ENCODE measurements at places on chromosomes 7 and 10.
A peak's percentile ranks its signal among the peaks of the same experiment; 100 is the strongest.

GRCh38 chr10:42985436-42986316 lies 91.2 kb upstream of the RET start:
- DNase-seq, result no peak

DNA sequence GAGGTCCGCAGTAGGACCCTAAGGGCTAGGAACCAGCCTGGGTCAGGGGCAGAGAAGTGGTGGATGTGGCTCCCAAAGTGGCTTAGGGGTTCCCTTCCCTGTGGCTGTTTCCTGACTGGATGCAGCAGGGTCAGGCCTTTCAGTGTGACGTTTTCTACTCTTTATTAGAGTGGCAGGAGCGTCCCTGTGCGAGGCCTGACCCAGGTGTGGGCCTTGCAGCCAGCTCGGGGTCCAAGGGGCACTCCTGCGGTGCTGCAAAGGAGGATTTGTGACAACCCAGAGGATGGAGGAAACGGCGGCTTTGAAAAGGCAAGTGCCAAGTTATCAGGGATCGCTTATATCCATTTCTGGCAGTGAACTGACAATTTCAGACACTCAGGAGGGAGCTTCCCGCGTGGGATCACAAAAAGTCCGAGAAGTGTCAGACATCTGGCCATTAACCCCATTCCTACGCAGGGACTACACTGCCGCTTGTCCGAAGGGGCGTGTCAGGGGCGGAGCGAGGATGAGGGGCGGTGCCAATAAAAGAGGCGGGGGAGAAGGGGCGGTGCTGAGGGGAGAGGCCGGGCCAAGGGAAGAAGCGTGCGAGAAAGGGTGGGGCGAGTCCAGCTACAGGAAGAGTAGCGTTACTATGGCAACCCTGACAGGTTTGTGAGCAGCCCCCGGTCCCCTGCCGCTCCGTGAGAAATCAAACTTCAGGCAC lies 98.8 kb upstream of the ZNF722 start:
- DNase-seq, result peak; percentile 61

DNA sequence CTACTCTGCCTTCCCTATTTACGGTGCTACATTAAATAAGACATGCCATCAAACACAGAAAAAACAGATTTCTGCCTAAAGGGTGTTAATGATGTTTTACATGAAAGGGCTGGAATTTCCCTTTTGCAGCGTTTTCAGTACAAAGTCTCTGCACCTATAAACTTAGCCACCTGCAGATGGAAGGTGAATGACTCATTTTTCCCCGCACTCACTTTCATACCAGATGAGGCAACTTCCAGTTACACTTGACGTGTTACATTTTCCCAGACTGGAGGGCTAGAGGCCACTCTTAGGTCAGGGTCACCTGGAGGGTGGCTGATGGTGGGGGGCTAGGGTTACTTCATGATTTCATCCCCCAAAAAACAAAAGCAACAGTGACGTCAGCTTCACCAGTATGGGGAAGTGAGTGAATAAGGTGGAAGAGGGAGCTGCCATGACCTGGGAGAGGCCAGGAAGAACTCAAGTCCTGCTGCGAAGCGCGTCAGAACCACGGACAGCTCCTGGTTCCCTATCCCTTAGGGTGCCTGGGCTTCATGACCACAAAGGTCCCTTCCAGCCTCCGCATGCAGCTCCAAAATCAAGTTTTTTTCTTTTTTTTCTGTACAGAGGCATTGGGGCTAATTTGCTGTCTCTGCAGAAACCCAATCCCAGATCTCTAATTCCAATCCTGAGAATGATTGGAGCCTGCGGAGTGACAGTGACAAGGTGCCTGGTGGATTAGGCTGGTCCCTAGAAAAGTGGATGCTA lies 94.0 kb downstream of the ADARB2 start:
- no peak for DNase-seq

- no peak for DNase-seq
Observed at GRCh38 chr10:54914049-54914448, 113.0 kb upstream of the PCDH15 start.

DNA sequence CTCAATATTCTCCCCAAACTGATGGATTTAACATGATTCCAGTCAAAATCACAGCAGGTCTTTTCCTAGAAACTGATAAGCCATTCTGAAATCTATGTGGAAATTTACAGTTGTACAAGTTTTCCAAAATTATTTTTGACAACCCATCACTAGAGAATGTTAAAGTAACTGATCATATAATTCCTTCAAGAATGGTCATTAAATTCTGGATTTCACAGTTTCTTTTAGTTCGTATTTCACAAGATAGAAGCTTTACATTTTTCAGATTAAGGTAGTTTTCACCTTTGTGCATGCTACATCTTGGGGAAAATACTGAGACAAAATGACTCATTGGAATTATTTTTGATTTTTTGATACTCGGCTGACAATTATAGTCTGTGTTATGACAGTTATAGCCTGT lies 174.3 kb downstream of the MGMT start:
- DNase-seq, result no peak

- DNase-seq, result no peak
Observed at GRCh38 chr10:130255777-130256176, 119.6 kb downstream of the GLRX3 start.

- DNase-seq, result no peak
Observed at GRCh38 chr10:100755821-100756220, 10.4 kb downstream of the PAX2 start.

GRCh38 chr10:14770927-14771326 lies 3.8 kb downstream of the FAM107B start:
- no peak for DNase-seq

DNA sequence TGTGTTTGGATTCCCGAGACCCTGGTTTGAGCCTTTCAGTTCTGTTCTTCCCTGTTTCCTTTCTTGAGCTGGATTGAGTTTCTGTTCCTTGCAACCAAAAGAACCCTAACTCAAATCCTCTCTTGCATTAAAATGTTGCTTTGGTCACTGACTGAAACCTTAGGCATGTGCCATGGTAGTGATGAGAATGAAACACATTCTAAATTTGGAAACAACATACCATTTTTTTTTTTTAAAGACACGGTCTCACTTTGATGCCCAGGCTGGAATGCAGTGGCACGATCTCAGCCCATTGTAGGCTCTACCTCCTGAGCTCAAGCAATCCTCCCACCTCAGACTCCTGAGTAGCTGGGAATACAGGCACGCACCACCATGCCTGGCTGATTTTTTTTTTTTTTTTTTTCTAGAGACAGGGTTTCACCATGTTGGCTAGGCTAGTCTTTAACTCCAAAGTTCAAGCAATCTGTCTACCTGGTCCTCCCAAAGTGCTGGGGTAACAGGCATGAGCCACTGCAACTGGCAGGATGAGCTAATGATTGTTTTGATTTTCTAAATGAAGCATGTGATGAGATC lies 8.4 kb downstream of the THAP5 start:
- no peak for DNase-seq

DNA sequence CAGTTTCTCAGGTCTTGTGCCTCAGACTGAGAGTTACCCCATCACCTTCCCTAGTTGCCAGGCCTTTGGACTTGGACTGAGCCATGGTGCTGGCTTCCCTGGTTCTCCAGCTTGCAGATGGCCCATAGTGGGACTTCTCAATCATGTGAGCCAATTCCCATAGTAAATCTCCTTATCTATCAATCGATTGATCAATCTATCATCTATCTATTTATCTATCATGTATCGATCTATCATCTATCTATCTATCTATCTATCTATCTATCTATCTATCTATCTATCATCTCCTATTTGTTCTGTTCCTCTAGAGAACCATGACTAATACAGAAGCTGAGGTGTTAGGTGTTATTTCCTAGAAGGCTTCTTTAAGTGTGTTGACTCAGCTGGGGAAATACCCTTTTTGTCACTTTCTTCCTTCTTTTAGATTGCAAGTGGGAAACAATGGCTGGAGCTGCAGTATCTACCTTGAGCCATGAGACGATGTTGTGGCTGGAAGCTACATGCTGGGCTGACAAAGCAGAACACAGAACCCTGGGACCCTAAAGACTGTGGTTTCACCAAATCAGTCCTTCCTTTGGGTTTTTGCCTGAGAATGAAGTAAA lies 234.7 kb upstream of the GLI3 start:
- DNase-seq, result no peak

DNA sequence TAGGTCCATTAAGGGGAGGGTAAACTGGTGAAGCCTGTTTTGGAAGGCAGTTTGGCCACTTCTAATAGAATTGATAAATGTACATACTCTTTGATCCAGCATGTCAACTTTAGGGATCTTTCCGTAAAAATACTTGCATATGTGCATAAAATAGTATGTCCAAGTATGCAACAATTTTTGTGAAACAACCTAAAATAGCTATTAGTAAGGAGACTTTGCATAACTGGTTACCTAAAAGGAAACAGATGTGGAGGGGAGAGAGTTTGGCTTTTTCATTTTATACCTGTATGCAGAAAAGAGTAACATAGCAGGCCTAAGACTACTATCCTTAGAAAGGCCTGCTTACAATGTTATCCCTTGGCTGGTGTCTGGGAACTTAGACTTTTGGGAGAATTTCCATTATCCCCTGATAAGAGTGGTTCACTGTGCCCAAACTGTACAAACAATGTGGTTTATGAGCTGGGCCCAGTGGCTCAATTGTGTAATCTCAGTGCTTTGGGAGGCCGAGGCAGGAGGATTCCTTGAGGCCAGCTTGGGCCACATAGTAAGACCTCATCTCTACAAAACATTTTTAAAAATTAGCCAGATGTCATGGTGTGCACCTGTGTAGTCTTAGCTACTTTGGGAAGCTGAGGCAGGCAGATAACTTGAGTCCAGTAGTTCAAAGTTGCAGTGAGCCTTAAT lies 21.3 kb downstream of the PTPN12 start:
- no peak for DNase-seq

- no peak for DNase-seq
Observed at GRCh38 chr10:104403636-104404035, 50.0 kb downstream of the CFAP58 start.

GRCh38 chr10:124155781-124156435 lies 62.5 kb upstream of the CHST15 start:
- no peak for DNase-seq

GRCh38 chr10:102413053-102413705 lies 5.4 kb downstream of the PSD start:
- DNase-seq, result no peak

GRCh38 chr10:112362833-112363232 lies 11.1 kb upstream of the ACSL5 start:
- no peak for DNase-seq
